ENCODE measurements at places on chromosomes 13 and 19. TPM values are rescaled to one million over a fixed set of nuclear protein-coding genes. Genes with fewer than 3 reads are reported as not detected.
A peak's percentile ranks its signal among the peaks of the same experiment; 100 is the strongest.

- DNase-seq = no peak
- H3K4me1 ChIP-seq = peaks cover 4% of the 10 kb centered on the region
- no peaks in the 10 kb centered on the region for H3K36me3 ChIP-seq
- no peaks in the 10 kb centered on the region for H3K27me3 ChIP-seq
- no peak overlapping the region for H3K4me3 ChIP-seq
Observed at GRCh38 chr19:16249826-16250404, 52.2 kb downstream of the AP1M1 start.

GRCh38 chr19:6103217-6103644 is 7.1 kb downstream of the RFX2 start:
- no peaks in the 10 kb centered on the region for H3K36me3 ChIP-seq
- H3K4me1 ChIP-seq = peaks cover under 1% of the 10 kb centered on the region
- peak overlapping the region; percentile 5 for H3K27ac ChIP-seq
- H3K4me3 ChIP-seq = no peak overlapping the region
- H3K27me3 ChIP-seq = no peaks in the 10 kb centered on the region
- peak; percentile 93 for DNase-seq

- DNase-seq = no peak
- no peak overlapping the region for H3K4me3 ChIP-seq
- no peak overlapping the region for H3K27ac ChIP-seq
- no peaks in the 10 kb centered on the region for H3K36me3 ChIP-seq
- H3K4me1 ChIP-seq = no peaks in the 10 kb centered on the region
Observed at GRCh38 chr13:113845055-113845454, 18.8 kb downstream of the GAS6 start.

DNA sequence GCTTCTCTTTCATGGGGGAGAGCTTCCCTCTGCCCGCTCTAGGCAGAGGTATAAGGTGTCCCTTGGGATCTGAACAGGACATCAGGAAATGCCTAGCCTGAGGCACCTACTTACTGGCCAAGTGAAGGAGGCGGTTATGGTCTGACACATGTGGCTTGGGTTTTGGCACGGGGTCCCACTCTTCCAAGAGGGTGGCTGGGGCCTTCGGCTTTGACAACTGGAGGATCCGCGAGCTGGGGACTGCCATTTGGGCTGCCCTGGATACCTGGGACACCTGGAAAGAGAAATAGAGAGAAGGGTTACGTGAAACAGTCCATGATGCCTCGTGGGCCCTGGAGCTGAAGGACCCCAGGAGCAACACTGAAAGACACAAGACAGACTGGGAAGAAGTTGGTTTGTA is 22.4 kb upstream of the MIER2 start:
- no peak overlapping the region for H3K27ac ChIP-seq
- no peaks in the 10 kb centered on the region for H3K27me3 ChIP-seq
- no peak for DNase-seq

- H3K4me1 ChIP-seq = no peaks in the 10 kb centered on the region
- no peak overlapping the region for H3K4me3 ChIP-seq
- H3K36me3 ChIP-seq = no peaks in the 10 kb centered on the region
- no peak for DNase-seq
- peaks cover 93% of the 10 kb centered on the region for H3K27me3 ChIP-seq
- no peak overlapping the region for H3K27ac ChIP-seq
Observed at GRCh38 chr13:99960663-99961311, 10.8 kb downstream of the ZIC5 start.

DNA sequence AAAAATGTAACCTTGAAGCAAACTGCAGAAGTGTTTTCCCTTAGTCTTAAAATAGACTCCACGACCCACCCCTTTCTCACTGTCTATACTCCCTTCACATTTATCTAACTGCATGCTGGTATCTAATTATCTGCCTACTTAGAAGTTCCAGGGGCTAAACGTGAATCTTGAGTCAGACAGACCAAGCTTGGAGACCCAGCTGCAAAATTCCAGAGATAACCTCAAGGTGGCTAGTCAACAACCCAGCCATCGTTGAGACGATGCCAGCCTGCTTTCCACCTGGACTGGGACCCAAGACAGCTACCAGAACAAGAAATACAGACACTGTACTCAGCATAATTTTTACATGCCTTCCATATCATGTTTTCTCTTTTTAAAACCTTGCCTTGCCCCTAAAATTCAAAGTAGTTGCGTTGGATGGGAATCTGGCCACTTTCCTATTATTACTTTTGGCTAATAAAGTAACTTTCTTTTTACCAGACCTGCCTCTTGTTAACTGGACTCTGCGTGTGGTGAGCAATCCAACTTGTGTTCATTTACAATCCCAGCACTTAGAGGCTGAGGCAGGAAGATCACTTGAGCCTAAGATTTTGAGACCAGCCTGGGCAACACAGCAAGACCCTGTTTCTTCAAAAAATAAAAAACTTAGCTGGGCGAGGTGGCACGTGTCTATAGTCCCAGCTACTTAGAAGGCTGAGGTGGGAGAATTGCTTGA is 82.3 kb downstream of the CDADC1 start:
- no peak overlapping the region for H3K4me3 ChIP-seq
- no peak for DNase-seq
- H3K4me1 ChIP-seq = peaks cover 3% of the 10 kb centered on the region
- H3K27me3 ChIP-seq = no peaks in the 10 kb centered on the region

- no peak overlapping the region for H3K4me3 ChIP-seq
- no peaks in the 10 kb centered on the region for H3K4me1 ChIP-seq
- H3K27me3 ChIP-seq = no peaks in the 10 kb centered on the region
- no peak overlapping the region for H3K27ac ChIP-seq
- no peaks in the 10 kb centered on the region for H3K36me3 ChIP-seq
- no peak for DNase-seq
Observed at GRCh38 chr13:92864584-92865284, 361.9 kb upstream of the GPC6 start.

DNA sequence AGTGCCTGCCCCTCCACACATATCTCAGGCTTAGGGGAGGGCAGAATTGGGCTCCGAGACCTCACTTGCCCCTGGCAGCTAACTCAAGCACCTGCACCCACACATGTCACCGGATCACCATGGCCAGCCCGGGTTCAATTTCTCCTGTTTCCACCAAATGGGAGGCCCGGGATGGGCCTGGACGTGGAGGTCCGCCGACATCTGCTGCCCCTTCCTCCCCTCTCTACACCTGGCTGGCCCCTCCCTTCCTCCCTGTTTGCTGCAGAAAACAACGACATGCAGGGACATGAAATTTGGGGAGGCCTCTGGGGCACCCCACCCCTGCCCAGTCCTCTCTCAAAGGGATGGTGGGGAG is 1.3 kb downstream of the PRKD2 start:
- peak overlapping the region; percentile 87 for H3K4me3 ChIP-seq
- H3K4me1 ChIP-seq = peaks cover 18% of the 10 kb centered on the region
- peaks cover 14% of the 10 kb centered on the region for H3K36me3 ChIP-seq

DNA sequence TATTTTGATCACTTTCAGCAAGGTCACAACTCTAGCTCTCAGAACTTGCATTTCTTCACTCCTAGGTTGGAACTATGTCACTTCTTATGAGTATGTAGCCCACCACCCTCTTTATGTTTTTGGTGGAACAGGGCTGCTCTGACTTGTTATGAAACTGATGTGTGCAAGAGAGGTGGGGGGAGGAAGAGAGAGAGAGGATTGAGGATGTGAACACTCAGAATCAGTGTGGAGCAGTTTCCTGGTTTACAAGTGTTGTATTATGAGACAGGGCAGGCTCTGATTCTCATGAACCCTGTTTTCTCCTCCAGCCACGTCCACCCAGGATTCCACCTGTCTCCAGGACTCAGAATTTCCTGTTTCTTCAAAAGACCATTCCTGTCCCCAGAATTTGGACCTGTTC is 16.1 kb downstream of the ZNF317 start:
- H3K4me1 ChIP-seq = no peaks in the 10 kb centered on the region
- H3K27ac ChIP-seq = no peak overlapping the region
- H3K27me3 ChIP-seq = no peaks in the 10 kb centered on the region

GRCh38 chr19:39351537-39352064 is 9.4 kb downstream of the SAMD4B start:
- no peaks in the 10 kb centered on the region for H3K27me3 ChIP-seq
- no peak overlapping the region for H3K4me3 ChIP-seq
- no peak for DNase-seq
- no peaks in the 10 kb centered on the region for H3K36me3 ChIP-seq

GRCh38 chr19:10568062-10568825 is 535 bp downstream of the CDKN2D start:
- no peaks in the 10 kb centered on the region for H3K27me3 ChIP-seq
- no peak overlapping the region for H3K27ac ChIP-seq
- H3K36me3 ChIP-seq = no peaks in the 10 kb centered on the region
- H3K4me1 ChIP-seq = peaks cover 41% of the 10 kb centered on the region
- peak; percentile 60 for DNase-seq

- H3K36me3 ChIP-seq = no peaks in the 10 kb centered on the region
- H3K4me3 ChIP-seq = no peak overlapping the region
- H3K4me1 ChIP-seq = peaks cover 45% of the 10 kb centered on the region
- no peak for DNase-seq
Observed at GRCh38 chr13:33284031-33284430, 1.5 kb downstream of the STARD13 start.

DNA sequence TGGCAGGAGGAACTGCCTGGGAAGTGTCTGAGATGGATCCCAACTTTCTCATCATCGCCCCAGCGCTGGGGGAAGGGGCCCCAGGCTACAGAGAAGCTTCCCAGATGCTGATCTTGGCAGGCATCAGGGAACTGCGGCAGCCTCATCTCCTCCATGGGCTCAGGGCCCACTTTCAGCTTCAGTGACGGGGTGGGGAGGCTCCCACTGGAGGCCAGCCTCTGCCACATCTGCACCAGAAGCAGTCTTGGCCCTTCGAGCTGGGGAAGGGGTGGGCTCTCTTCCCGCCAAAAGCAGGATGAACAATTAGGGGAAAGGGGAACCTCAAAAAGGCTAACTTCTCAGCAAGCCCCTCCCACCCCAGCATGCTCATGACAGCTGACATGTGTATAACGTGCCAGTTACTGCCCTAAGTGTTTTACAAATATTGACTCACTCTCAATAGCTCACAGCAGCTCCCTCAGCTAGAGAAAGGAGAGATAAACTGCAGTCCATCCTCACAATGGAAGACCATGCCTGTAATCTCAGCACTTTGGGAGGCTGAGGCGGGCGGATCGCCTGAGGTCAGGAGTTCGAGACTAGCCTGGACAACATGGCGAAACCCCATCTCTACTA is 7.1 kb upstream of the S1PR2 start:
- H3K36me3 ChIP-seq = no peaks in the 10 kb centered on the region
- H3K4me3 ChIP-seq = no peak overlapping the region
- DNase-seq = no peak
- H3K4me1 ChIP-seq = peaks cover 5% of the 10 kb centered on the region
- no peaks in the 10 kb centered on the region for H3K27me3 ChIP-seq

- no peaks in the 10 kb centered on the region for H3K36me3 ChIP-seq
- no peaks in the 10 kb centered on the region for H3K4me1 ChIP-seq
- DNase-seq = no peak
- no peak overlapping the region for H3K27ac ChIP-seq
- no peaks in the 10 kb centered on the region for H3K27me3 ChIP-seq
Observed at GRCh38 chr13:37636701-37637100, 38.1 kb upstream of the POSTN start.

DNA sequence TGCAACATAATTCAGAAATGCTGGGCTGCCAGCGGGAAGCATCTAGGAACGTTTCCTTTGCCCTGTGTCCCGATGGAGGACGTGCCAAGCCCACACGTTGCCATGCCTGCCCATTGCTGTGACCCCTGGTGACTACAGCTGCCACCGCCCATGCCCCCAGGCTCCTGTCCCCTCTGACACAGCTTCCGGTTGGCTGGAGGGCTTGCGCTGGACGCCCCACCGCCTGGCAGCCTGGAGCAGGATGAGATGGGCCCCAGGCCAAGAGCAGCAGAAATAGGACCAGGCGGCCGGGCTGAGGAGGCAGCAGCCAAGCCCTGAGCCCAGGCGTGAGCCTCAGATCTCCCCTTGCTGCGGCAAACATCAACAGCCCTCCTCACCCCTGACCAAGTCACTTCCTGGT is 125.9 kb downstream of the COL4A2 start:
- H3K4me1 ChIP-seq = no peaks in the 10 kb centered on the region
- peak overlapping the region; percentile 63 for H3K27ac ChIP-seq
- no peak overlapping the region for H3K4me3 ChIP-seq
- no peaks in the 10 kb centered on the region for H3K36me3 ChIP-seq
- H3K27me3 ChIP-seq = no peaks in the 10 kb centered on the region

DNA sequence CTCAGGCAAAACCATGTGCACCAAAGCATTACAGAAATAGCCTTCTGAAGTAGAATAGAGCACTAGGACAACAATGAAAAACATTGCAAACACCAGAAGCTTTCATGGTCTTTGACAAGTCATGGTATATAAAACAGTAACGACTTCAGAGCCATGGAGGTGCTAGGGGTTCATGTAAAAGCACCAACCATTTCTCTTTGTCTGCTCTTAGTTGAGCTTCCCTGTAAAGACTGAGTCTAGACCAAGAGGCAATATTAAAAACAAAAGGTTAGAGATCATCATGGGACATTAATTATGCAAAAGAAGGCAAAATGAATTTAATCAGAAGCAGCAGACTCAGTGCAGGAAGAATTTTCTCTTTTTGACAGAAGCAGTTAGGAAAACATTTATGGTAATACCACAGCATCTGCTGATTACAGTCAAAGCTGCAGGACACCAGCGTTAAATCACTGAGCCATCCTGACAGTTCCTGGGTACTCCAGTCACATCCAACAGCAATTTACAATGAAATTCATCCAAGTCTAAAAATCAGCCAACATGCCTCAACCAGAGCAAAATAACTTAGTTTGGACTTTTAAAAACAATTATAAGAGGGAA is 476.8 kb downstream of the DIAPH3 start:
- H3K27ac ChIP-seq = no peak overlapping the region
- no peaks in the 10 kb centered on the region for H3K27me3 ChIP-seq
- no peaks in the 10 kb centered on the region for H3K36me3 ChIP-seq
- peaks cover 11% of the 10 kb centered on the region for H3K4me1 ChIP-seq
- no peak overlapping the region for H3K4me3 ChIP-seq

DNA sequence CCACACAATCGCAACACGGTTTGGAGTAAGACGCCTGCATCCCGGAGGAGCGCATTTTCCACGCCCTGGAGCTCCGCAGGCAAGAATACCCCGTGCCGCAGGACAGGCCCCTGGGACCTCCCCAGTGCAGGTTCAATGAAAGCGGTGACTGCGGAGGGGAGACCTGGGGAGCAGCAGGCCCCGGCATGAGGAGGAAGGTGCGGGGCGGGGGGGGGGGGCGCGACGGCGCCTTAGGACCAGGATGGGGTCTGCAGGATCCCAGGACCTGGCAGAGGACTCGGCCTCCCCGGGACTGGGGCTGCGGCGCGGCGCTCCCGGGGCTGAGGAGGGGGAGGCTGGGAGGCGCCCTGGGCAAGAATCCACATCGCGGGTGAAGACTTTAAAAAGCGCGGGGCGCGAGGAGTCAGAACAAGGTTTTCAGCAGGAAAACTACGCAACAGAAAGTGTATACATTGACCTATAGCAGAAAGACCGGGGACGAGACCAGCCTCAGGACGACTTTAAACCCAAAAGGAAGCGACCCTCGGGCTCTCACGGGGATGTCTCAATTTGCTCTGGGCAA is 432 bp downstream of the ZNF611 start:
- no peaks in the 10 kb centered on the region for H3K4me1 ChIP-seq
- DNase-seq = peak; percentile 18
- H3K36me3 ChIP-seq = no peaks in the 10 kb centered on the region

GRCh38 chr19:13011653-13012389 is 16.5 kb downstream of the NFIX start:
- H3K27me3 ChIP-seq = no peaks in the 10 kb centered on the region
- no peak for DNase-seq
- H3K36me3 ChIP-seq = no peaks in the 10 kb centered on the region
- no peak overlapping the region for H3K27ac ChIP-seq

GRCh38 chr13:53105477-53105876 is 76.9 kb downstream of the OLFM4 start:
- no peaks in the 10 kb centered on the region for H3K27me3 ChIP-seq
- H3K4me3 ChIP-seq = no peak overlapping the region
- H3K27ac ChIP-seq = no peak overlapping the region
- DNase-seq = no peak

Gene VN1R2
- not detected for total RNA-seq

Gene KRTDAP
- total RNA-seq = not detected

Gene STOML3
- not detected for total RNA-seq

Gene LRP3
- total RNA-seq = 70.1 TPM

Gene ZNF415
- 38.5 TPM for total RNA-seq
